ENCODE measurements at places on chromosomes 2 and 18.

- DNase-seq: no peak
These were observed 441.5 kb downstream of the MTX2 start for GRCh38 chr2:176710657-176711186.

GRCh38 chr2:176680916-176681516 is 411.8 kb downstream of the MTX2 start:
- DNase-seq: no peak

DNA sequence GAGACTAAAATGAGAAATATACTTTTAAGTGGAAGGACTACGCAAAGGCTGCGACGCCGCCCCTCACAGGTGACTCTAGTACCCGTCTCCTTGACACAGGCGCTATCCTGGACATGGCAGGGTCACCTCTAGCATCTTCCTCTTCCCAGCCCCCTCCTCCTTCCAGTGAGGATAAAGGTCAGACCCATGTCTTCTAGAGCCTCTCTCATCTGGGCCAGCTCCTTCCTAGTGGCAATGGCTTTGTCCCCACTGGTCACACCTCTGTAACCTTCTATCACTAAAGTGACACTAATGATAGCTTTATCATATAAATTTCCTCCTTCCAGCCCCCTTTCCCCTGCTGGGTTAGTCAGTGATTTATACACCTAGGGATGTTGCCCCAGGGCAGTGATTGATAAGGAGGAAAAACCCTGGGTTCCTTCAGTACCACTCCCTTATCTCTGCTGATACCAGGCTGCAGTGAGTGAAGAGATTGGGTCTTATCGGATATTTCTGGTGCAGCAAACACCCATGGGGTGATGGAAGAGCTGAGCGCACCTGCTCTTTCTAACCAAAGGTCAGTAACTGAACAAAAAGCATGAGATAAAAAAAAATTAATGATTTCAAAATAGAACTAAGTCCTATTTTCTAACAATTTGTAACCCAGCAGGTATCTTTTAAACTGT is 62.0 kb upstream of the FZD5 start:
- no peak for DNase-seq

- no peak for DNase-seq
These were observed 143.4 kb downstream of the TMEM17 start for GRCh38 chr2:62362561-62362960.

GRCh38 chr18:8040021-8040420 is 472.9 kb downstream of the PTPRM start:
- no peak for DNase-seq

- DNase-seq: peak; percentile 72
These were observed 524 bp upstream of the SERTAD2 start for GRCh38 chr2:64654063-64654811.

GRCh38 chr2:60819155-60819862 is 62.1 kb upstream of the REL start:
- DNase-seq: peak; percentile 89

DNA sequence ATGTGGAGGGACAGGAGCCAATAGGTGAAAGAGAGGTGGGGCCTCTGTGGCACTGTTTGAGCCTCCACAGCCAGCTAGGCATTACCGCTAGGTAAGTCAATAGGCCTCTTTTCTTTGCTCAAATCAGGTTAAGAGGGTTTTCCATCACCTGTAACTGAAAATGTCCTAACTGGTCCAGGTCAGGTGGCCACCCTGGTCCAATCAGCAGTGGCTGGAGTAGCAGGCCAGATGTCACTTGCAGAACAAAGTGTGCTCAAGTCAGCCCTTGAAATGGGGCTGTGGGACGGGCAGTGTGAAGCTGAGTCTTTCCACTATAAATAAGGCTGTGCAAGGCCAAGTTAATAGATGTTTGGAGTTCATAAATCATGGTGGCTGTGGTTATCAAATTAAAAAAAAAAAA is 20.9 kb downstream of the FBXO36 start:
- no peak for DNase-seq

- no peak for DNase-seq
These were observed 62.2 kb upstream of the L3MBTL4 start for GRCh38 chr18:6476880-6477279.

GRCh38 chr2:196967116-196967515 is 40.6 kb upstream of the PGAP1 start:
- no peak for DNase-seq

GRCh38 chr2:128367601-128368359 is 49.1 kb upstream of the HS6ST1 start:
- DNase-seq: no peak

DNA sequence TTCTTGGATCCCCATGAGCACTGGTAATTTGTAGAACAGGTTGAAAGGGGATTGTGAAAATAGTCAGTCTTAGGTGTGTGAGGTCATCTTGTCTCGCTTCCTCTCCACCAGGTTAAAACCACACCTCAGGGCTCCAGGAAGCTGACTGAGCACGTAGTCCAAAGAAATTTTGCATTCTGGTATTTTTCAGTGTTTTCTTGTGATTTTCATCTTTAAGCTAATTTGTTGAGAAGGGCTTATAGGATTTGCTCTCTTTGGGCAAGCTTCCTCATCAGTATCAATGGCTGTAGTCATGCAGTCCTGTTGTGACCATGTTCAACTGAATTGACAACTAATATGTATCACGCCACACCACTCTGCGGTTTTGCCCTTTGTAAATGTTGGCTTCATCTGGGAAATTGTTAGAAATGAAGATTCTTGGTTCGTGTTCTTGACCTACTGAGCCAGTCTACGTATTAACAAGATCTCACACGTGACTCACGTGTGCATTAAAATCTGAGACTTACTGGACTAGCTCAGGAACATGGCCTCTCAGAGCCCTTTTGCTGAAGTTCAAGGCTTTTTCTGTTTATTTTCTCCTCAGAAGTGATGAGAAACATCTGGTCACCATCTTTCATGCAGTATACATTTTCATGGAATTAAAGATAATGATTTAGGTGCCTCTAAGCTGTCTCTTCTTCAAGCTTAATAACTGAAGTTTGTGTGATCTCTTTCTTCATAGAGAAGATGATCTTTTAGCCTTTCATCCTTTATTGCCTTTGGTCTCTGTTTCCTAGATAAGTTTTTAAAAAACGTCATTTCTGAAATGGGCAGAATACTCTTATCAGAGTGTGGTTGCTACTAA is 32.8 kb downstream of the FMNL2 start:
- no peak for DNase-seq

GRCh38 chr2:96317584-96317997 is 7.5 kb upstream of the ITPRIPL1 start:
- no peak for DNase-seq

GRCh38 chr2:119958670-119959268 is 54.1 kb upstream of the EPB41L5 start:
- DNase-seq: no peak

DNA sequence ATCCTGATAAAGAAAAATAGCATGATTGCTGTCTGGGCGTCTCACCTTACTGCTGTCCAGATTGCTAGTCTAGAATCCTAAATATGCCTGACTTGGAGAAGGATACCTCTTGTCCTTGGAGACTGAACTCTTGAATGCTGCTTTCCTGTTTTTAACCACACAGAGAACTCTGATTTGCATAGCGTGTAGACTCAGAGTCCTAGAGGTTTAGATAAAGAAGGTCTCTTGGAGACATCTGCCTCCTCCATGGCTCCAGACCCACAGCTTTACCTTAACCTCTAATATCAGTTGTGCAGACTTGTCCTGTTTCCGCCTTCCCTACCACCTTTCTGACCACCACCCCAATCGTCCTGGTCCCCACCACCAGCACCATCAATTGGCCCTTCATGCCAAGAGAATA is 292.6 kb upstream of the CYRIA start:
- no peak for DNase-seq

DNA sequence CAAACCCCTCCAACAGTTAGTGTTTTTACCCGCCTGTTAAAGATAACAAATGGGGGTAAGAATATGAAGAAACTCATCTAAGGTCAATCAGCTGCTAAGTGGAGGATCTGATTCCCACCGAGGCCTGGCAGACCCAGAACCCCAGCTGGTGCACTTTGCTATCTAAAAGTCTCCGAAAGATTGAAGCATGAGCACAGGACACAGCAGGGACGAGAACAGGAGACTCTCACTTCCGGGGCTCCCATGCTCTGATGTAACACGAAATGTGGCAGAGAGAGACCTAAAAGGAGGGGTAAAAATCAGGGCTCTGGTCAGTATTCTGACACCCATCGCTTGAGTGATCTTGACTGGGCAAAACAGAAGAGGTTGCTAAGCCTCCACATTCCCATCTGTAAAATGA is 119.7 kb downstream of the PDCL3 start:
- DNase-seq: no peak

DNA sequence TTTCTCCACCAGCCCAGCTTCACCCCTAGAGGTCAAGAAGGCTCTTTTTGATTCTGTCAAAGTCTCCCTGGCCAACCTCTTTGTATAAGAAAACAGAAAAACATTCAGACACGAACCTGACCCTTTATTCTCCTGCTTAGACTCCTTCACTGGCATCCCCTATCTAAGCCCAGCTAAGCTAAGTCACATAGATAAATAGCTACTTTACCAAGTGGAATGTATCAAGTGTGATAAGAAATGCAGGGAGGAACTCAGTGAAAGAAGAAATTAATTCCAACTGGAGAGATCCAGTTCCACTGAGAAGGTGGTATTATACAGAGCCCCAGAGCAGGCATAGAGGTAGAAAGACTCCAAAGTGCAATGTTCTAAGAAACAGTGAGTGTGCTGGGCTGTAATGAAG is 489.5 kb downstream of the TNS1 start:
- DNase-seq: no peak

DNA sequence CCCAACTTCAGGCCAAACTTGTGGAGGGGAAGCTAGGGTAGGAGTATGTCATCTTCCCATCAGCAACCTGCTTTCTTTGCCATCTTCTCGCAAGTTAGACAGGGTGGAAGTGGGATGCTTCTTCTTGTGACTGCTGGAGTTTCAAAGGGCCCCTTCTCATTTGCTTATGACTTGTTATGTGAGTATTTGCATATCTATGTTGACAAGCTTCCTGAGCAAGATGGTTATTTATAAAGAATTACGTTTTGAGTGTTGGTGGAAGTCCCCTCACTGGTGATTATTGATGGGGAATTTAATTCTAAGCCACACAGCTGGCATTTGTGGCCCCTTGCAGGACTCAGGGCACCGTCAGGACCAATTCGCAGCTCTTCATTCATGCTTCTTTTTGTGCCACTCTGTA is 791.0 kb downstream of the LRRTM4 start:
- no peak for DNase-seq

DNA sequence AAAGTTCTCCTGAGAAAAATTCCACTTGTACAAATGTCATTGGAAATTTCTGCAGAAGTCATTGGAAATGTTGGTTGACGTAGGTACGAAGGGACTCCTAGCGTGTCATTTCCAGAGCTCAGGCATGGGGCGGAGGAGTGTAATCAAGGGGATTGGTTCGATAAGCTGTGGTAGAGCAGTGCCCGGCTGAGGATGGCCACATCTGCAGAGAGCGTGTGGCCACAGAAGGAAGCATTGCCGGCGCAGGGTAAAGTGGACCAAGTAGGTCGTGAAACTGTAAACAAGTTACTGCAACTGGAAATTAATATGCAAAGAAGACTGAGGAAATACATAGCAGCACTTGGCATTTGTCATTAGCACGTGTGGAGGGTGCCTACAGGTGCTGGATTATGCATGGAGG is 101.8 kb downstream of the DGKD start:
- no peak for DNase-seq

DNA sequence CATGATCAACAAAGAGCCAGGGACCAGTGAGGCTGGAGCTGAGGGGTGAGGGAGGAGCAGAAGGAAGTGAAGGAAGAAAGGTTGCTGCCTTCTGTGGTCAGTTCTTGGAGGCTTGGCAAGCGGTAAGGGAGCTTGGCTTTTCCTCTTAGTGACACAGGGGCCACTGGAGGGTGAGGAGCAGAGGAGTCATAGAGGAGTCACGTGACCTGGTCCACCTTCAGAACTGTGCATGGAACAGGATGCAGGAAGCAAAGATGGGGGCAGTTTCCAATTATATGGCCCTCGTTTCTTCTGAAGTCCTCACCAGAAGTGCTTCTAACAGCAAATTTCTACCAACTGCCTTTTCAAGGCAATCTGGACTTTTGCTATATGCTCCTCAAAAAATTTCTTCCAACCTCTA is 326.9 kb upstream of the SMIM21 start:
- no peak for DNase-seq

DNA sequence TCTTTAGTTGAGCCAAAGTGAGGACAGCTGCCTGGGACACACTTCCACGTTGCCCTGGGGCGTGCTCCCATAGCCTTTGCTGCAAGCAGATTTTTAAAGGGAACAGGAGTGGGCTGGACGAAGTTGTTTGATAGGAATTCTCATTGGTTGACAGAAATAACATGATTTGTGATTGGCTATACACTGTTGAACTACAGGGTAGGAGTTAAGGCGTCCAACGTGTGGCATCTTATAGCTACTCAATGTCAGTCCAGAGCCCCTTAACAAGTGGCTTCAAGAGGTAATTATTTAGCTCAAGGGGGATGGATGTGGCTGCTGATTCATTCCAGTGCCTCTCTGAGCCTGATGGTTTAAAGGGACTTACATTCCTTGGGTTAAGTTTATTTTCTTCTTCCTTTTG is 65.5 kb downstream of the ACAA2 start:
- DNase-seq: no peak

DNA sequence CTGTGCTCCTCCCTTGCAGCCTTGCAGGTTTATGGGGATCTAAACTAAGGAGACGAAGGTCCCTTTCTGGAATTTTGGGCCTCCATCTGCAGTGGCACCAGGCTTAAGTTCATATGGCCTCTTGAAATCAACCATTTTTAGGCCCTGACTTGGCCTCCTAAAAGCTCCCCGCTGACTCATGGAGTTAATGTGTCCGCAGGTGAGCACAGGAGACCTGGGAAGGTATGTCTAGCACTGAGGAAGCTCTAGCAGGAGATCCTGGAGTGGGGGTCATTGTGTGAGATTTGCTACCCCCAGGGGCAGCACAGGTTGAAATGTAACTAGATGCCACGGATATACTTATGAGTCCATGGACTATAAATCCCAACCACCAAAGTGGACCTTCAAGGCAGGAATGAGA is 95.9 kb upstream of the CELF4 start:
- DNase-seq: no peak

DNA sequence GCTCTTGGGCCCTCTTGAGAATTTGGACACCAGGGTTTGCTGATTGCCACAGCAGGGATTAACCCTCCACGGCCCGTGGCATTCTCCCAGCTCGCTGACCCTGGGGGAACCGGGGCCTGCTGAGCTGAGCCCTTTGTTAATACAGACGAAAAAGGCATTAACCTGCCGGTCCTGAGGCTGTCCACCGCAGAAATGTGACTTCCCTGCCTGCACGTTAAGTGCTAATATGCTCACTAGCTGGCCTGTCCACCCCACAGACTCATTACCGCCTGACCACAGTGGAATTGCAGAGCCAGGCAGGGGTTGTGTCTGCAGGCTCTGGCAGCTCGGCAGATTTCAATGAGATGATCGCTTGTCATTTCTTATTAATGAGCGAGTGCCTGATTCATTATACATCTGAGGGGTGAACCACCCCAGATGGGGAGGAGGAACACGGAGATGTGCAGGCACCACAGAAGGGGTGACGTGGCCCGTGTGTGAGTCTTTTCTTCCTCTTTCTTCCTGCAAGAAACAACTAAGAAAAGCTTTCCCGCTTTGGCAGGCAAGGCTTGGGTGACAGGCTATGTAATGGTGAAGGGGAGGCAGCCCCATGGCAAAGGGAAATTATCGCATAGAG is 126.0 kb downstream of the GLI2 start:
- no peak for DNase-seq

GRCh38 chr2:235027558-235028214 is 75.9 kb downstream of the SH3BP4 start:
- no peak for DNase-seq
